ENCODE measurements at places on chromosomes 3 and 15.

GRCh38 chr15:78830514-78831228, 19.4 kb upstream of the ADAMTS7 start:
- DNase-seq: no peak

GRCh38 chr3:64693031-64693430, 5.2 kb upstream of the ADAMTS9 start:
- DNase-seq: no peak

- DNase-seq: no peak
These were observed 540.9 kb downstream of the MAGI1 start for GRCh38 chr3:65497846-65498245.

DNA sequence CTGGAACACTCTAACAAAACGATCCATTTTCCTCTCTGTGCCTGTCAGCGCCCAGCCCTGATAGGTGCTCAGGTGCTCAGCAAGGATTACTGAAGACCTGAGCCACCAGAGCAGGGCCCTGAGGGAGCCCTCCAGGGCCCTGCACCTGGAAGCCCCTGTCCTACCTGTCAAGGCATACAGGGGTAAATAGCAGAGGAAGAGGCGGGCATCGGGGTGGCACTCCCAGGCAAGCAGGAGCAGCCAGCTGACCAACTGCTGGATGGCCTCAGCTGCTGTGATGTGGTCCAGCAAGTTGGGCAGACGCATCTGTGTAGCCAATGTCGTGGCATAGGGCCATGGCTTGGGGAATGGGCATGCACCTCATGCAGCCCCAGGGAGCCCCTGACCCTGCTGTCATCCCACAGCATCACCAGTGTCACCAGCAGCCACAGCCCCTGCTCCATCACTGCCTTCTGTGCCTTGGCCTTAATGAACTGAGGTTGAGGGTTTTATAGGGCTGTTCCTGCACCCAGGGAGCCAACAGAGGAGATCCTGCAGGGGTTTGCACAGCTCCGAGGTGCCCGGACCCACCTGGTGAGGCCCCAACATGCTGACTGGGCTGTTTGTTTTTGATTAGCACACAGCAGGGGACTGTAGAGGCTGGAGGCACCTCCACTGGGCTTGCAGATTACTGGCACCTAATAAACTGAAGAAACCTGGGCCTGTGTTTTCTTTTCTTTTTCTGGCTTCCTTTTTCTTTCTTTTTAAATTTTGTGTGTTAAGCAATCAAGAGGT, 7.9 kb upstream of the WDR6 start:
- DNase-seq: no peak

- no peak for DNase-seq
These were observed 413.3 kb downstream of the NAALADL2 start for GRCh38 chr3:175272392-175272791.

DNA sequence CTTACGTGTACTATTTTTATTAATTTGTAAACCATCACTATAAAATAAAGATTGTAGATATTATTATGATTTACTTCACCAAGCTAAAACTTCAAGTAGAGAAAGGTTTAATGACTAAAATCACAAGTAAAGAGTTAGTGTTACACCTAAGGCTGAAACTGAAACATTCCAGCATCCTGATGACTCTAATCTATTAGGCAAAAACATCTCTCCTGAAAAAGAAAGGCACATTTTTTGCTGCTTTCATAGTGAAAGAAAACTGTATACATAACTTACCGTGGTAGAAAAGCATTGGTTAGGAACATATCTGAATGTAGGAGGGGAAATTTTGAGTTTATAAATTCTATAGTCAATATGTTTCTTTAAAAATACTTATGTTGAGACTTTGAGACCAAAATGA, 35.4 kb downstream of the CCDC191 start:
- no peak for DNase-seq

GRCh38 chr15:62593681-62594399, 428.8 kb upstream of the C2CD4B start:
- DNase-seq: peak; percentile 65

DNA sequence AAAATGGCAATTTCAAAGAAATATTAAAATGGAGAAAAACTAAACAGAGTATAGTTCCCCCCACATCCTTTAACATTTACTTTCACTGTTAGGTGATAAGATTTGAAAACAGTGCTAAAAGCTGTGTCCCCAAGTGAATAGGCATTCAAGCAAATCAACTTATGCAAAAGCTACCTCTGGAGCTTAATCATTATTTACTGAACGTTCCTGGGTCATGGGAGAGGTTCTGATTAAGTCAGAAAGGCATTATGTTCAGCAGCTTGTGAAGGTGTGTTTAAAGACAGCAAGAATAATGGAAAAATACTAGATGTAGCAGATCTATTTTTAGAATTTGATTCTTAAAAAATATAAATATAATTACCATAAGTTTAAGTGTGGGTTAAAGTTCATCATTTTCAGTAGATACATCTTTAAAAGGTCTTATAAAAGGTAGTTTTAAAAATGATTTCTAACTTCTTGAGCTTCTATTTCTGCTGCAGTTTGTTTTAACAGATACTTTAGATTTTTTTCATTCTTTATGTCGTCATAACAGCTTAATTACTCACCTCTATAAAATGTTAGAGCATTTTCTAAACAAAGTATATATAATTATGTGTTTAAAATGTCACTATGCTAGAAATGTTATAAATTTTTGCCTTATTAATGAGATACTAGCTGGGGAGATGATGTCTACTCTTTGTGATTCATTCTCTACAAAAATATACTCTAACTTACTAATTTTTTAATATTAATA, 127.9 kb downstream of the MITF start:
- peak; percentile 14 for DNase-seq
